ENCODE measurements at places on chromosomes 13 and 19. TPM values are rescaled to one million over a fixed set of nuclear protein-coding genes. Genes with fewer than 3 reads are reported as not detected.

Gene CEACAM19
- 0.23 TPM for total RNA-seq

DNA sequence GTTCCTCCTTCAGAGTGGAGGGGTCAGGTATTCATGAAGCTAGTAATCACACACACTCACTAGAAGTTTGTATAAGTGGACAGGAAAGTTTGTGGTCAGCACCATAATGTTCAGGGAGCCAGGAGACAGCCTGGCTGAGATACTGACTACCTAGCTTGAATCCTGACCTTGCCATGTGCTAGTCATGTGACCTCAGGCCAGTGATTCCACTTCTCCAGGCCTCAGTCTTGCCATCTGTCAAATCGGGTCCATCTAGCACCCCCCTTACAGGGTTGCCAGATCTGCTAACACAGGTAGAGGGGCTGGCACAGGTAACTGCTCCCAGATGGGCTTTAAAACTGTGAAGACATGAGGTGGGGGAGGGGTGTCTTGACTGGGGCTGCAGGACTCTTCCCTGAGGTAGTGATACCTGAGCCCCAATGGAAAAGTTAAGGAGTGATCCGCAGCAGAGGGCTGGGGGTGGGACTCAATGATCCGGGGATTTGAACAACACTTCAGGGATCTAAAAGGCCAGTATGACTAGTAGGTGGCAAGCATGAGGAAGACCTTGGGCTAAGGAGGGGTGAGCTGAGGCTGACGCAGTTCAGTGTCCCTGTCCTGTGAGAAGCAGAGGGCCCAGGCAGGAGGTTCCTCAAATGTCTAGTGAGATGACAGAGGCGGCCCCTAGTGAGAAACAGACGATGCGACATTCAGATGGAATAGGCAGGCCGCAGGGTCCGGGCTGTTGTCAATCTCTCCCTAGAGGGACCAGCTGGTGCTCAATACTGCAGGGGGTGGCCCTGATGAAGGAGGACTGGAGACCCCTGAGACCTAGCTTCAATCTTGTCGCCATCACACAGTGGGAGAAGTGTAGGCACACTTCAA is 8.5 kb downstream of the ACTMAP start:
- DNase-seq = no peak

DNA sequence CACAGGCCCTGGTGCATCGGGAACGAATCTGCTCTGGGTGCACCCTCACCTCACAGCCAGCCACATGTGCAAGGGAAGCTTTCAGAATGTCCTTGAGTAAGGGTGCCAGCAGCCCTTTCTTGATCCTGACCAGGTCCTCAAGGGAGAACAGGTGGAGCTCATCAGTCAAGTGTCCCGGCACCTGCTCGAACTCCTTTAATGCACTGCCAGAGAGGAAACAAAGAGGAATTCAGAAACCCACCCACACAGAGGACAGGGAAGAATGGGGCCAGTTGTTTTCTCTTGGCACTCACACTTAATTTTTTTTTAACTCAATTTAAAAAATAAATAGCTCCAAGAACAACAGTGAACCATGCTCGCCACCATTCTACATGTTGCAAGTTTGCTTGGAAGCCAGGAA is 41.7 kb downstream of the RUBCNL start:
- DNase-seq = no peak

Gene PLPP2
- total RNA-seq = 54.6 TPM

DNA sequence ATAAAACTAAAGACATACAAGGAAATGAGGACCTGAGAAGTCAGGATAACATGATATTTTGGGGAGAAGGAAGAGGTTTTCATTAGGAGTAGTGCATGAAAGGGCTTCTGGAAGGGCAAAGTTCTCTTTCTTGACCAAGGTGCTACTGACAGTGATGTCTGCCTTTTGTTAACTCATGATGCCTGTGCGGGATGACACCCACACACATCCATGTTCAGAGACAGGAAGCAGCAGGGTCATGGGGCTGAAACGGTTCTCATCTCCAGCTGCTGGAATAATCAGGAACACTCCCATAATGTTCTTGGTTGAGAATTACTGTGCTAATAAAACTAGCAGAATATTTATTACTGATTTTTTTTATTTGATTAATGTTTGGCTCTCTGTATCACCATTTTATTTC is 29.1 kb downstream of the KCNC3 start:
- no peak for DNase-seq
